Hair follicle dermal papilla cell (primary cell): ENCODE measurements at places on chromosomes 3 and 15. TPM values are rescaled to one million over a fixed set of nuclear protein-coding genes. Genes with fewer than 3 reads are reported as not detected.

DLL4 gene
- 0.16 TPM in 1 of 2 replicates, not detected in the other for total RNA-seq

CEMIP gene
- 408 and 1,053 TPM in 2 replicates for total RNA-seq

ATP10A gene
- 13.1 and 22.6 TPM in 2 replicates for total RNA-seq

SLC41A3 gene
- total RNA-seq, result 35.2 and 41.2 TPM in 2 replicates

CTXN2 gene
- not detected in 2 replicates for total RNA-seq

SUSD5 gene
- 8.4 and 16.1 TPM in 2 replicates for total RNA-seq

SPG11 gene
- total RNA-seq, result 65.0 and 83.9 TPM in 2 replicates

C15orf62 gene
- total RNA-seq, result 0.12 TPM in 1 of 2 replicates, not detected in the other

ONECUT1 gene
- total RNA-seq, result 0.12 TPM in 1 of 2 replicates, not detected in the other

AHSG gene
- not detected in 2 replicates for total RNA-seq

C2CD4A gene
- total RNA-seq, result not detected in 2 replicates

CELF6 gene
- 0.16 and 0.36 TPM in 2 replicates for total RNA-seq

ILDR1 gene
- not detected in 2 replicates for total RNA-seq

SMCO1 gene
- total RNA-seq, result 0.16 TPM in 1 of 2 replicates, not detected in the other

CDAN1 gene
- total RNA-seq, result 5.5 and 8.0 TPM in 2 replicates

GATM gene
- total RNA-seq, result not detected in 2 replicates

TMIE gene
- total RNA-seq, result 0.32 and 0.36 TPM in 2 replicates

PIERCE2 gene
- total RNA-seq, result 1.6 and 4.1 TPM in 2 replicates

OIP5 gene
- total RNA-seq, result 0.36 and 0.65 TPM in 2 replicates

SENP8 gene
- 2.3 and 2.4 TPM in 2 replicates for total RNA-seq

ANKUB1 gene
- total RNA-seq, result 0.16 TPM in 1 of 2 replicates, not detected in the other

CAND2 gene
- total RNA-seq, result 13.1 and 15.7 TPM in 2 replicates

YEATS2 gene
- 35.5 and 46.7 TPM in 2 replicates for total RNA-seq
